ENCODE measurements at places on chromosomes 5 and 9.

DNA sequence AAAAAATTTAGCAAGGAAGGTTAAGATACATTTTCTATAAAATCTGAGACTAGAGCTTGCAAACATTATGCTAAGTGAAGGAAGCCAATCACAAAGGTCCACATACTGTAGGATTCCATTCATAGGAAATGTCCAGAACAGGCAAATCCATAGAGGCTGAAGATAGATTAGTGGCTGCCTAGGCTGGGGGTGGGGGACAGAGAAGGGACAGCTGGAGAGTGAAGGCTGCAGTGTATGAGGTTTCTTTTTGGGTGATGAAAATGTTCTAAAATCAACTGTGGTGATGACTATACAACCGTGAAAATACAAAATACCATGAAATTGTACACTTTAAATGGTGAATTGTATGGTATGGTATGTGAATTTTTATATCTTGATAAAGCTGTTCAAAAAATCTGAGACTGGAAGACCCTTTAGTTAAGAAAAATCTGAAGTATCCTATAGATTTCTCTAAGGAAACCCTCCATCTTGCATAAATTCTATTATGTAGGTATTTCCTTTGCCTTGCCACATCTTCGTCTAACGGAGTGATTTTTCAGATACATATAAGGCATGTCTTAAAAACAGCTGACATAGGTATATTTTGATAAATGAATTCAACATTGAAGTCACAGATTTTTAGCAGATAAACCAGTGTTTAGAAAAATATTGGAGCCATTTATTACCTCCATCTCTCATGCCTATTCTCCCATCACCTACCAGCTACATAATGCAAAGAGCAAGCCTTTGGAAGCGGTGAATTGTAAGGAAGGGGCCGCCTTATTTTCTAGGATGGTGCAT is 121.1 kb downstream of the LMNB1 start:
- DNase-seq = no peak

DNA sequence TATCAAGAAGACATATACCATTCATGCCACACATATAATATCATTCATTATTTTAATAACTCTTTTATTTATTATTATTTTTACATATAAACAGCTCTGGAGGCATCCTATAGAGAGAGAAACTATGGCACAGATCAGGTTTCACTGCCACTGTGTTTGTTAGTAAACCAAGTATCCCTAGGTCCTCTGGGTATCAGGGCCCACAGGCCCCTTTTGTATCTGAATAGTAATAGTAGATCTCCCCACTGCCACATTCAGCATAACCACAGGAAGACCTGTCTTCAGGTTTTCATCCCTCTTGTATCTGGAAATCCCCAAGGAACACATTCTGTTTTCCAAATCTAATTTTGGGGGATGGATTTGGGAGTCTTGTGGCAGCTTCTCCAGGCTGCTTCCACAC is 94.0 kb downstream of the SPATA31D1 start:
- no peak for DNase-seq

- DNase-seq = no peak
Measured at GRCh38 chr5:96338091-96338490, 95.0 kb downstream of the PCSK1 start.

GRCh38 chr9:86909388-86909787 is 37.9 kb downstream of the GAS1 start:
- no peak for DNase-seq

- no peak for DNase-seq
Measured at GRCh38 chr5:179794171-179794570, 385 bp downstream of the LTC4S start.

DNA sequence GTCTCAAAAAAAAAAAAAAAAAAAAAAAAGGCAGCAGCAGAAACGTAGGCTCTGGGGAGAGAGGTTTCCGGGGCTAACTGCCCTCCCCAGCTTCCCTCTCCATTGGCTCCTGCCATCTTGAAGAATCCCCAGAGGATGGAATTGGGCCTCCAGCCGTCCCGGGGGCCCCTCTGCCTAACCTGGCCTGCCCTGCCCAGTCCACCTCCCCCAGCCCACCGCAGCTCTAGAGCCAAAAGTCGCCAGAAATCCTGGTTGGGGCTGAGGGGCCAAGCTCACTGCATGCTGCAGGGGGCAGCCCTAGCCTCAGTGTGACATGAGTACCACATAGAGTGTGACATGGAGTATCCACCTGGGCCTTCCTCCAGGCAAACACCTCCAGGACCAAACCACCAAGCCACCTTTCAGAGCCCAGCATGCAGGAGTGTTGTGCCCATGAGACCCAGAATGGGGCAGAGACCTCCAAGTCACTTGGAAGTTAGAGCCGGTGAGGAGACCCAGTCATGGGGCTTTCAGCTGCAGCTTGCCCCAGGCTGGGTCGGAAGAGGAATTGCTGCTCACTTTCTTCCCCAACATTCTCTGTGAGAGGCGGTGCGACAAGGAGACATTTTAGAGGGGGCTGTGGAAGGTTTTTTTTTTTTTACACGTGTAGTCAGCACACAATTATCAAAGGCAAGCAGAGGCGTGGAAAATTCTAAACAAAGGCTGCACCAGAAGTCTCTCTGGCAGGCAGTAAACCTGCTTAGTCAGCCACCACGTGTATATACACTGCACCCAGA is 17.6 kb downstream of the CD74 start:
- DNase-seq = no peak

DNA sequence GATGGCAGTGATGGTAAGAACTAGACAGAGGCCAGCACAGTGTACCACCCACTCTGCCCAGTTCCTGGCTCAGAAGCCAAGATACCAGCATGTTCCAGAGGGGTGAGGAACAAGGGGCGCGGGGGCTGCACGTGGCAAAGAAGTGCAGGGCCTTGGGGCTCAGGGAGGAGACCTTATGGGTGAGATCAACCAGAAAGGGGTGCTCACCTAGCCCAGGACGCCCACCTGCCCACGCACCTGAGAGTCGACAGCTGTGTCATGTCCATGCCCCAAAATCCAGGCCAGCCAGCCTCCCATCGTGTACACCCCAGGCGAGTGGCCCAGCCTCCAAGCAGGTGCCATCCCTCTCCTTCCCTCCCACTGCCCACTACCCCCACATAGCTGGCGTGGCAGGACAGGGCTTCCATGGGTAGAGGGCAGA is 34.9 kb downstream of the BICD2 start:
- no peak for DNase-seq

GRCh38 chr5:40784027-40784653 is 14.0 kb downstream of the PRKAA1 start:
- no peak for DNase-seq

DNA sequence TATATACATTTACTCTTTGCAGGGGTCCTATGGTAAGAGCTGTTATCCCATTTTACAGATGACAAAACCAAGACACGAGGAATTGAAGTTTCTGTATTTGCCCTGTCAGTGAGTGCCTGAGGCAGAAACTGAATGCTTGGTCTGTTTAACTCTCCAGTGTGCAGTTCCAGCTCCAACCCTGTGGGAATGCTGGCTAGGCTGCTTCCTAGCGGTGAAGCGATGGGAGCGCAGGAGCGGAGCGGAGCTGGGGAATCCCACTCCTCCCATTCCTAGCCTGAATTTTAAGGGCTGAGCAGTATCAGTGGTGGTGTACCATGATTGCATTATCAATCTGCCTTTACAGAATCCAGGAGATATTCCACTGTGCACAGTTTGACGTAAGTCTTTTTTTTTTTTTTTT is 202.3 kb downstream of the LRRC70 start:
- no peak for DNase-seq

- no peak for DNase-seq
Measured at GRCh38 chr5:93385655-93386054, 195.4 kb downstream of the NR2F1-AS1 start.

GRCh38 chr5:149456597-149457392 is 77.7 kb upstream of the IL17B start:
- no peak for DNase-seq

DNA sequence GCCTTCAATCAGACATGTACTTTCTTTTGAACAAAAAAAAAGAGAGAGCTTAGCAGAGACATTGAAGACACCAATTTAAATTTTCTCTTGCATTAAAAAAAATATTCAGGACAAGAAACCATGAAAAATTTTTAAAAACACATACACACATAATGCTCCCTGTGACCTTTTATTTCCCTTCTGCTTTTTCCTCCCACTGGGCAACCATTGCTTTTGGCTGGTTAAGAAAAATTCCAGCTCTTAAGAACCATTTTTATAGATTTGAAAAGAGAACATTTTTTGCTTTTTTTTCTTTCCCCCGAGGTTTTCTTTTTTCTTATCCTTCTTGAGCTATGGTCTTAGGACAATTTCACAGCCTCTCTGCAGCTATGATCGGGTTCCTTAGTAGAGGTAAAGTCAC is 6.1 kb upstream of the HMHB1 start:
- no peak for DNase-seq

GRCh38 chr5:121949885-121950284 is 11.9 kb upstream of the SRFBP1 start:
- no peak for DNase-seq

- DNase-seq = no peak
Measured at GRCh38 chr5:127441799-127442484, 75.5 kb upstream of the PRRC1 start.

GRCh38 chr5:159337016-159337955 is 7.0 kb upstream of the IL12B start:
- DNase-seq = no peak

DNA sequence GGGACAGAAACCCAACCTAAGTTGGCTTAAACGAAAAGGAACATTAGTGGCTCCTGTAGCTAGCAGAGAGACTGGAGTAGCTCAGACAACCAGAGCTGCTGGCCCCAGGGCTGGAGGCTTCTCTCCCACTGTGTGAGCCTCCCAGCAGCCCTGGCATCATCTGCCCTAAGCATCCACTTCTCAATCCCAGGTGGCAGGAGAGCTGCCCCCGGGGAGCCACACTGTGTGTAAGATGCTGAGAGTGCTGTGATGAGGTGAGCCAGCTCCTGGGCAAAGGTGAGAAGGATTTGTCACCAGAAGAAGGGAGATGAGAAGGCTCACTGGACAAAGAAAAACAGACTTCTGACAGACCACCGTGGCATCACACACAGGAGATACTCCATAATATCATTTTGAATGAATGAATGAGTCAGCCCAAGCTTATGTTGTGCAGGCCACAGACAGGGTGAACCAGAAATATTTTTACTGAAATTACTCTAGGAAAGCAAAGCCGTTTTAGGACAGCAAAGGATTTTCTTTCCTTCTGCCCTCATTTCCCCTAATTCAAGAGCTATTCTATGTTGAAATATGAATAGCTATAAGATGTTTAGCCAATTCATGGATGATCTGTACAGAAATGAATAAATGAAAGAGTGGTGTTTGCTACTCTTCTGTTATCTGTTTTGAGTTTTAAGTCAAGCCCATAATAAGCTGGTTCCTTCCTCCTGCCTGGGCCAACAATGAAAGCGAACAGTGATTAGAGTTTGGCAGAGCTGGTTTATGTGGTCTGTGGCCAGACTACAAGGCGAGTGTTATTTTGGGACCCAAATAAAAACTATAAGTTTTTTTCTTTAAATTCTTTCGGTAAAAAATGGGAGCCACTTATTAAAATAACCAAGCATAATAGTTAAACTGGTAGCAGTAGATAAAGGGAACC is 57.4 kb upstream of the ECM2 start:
- no peak for DNase-seq

DNA sequence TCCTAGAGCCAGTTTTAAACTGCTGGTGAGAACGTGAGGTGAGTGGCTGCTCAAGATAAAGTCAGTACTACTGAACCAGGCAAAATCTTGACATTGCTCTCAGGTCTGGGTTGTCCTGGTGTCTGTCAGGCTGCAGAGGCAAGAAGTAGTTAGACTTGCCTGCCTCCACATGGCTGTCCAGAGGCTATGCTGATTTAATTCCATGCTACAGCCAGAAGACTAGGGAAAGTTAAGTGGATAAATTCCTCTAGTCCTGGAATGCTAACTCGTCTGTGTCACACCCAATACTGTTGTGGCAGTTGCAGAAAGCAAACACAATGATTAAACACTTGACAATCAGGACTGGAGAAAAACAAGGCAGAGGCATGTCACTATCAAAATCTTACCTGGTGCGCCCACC is 118.9 kb downstream of the ACER2 start:
- no peak for DNase-seq

GRCh38 chr5:160318409-160318808 is 6.0 kb upstream of the CCNJL start:
- DNase-seq = no peak

GRCh38 chr5:1118231-1118698 is 6.4 kb upstream of the SLC12A7 start:
- no peak for DNase-seq

DNA sequence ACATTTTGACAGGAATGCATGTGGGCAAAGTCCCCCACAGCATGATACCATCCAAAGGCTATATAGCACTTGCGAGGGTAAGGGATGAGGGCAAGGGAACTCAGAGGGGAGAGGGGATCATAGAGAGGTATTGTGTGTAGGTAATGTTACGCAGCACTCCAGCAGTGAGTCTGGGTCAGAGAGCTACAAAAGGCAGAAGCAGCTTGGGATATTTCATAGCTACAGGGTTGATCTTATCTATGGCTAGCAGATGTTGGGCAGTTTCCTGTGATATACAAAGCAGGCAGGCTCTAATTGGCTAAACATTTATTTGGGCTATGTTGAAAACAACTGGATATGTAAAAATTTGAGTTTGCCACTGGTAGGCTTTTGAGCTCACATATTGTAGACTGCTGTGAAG is 17.8 kb upstream of the SLCO4C1 start:
- no peak for DNase-seq

DNA sequence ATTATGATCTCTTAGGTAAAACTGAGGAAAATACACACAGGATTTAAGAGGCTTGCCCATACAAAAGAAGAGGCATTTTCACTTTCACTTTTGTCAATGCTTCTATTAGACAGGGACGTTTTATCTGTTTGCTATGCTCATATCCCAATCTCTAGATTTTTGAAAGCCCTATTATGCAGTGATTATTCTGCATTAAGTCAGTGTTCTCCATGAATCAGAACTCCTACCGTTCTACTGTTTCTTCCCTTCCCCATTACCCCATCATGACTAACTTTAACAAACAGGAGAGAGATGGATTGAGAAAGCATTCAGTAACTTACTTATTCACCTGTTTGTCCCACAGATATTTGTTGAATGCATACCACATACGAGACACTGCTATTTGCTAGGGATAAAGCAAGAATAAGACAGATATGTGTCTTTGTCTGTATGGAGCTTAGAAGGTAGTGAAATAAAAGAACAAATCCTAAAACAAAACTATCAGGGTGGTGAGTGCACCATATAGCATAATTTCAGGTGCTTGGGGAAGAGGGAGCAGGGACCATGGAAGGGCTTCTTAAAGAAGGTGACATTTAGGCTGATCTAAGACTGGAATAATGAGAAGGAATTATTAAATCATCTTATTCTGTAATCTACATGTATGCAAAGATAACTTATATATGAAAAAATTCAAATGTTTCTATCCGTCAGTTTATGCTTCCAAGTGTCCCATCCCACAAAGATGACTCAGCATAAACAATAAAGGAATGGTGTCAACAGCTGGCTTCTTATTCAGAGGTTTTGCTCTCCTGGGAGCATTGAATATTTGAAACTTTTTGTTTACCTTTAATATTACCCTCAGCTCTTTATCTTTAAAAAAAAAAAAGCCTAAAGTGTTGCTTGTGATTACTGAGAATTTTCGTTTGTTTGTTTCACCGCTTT is 328.1 kb downstream of the HINT1 start:
- DNase-seq = no peak

- no peak for DNase-seq
Measured at GRCh38 chr9:30519756-30520155, 1864.7 kb upstream of the ACO1 start.

All from stimulated activated naive CD8-positive, alpha-beta T cell treated with anti-CD3 and anti-CD28 coated beads, Interleukin-15, amount 100 ng/mL, for 72 hours (primary cell).